ENCODE measurements at places on chromosomes 6 and 20. TPM values are rescaled to one million over a fixed set of nuclear protein-coding genes. Genes with fewer than 3 reads are reported as not detected.

LY6G6C gene
- total RNA-seq, result not detected

VWA7 gene
- 1.5 TPM for total RNA-seq

GRCh38 chr6:155171109-155171746 is 92.6 kb upstream of the CLDN20 start:
- H3K4me1 ChIP-seq, result peaks cover 2% of the 10 kb centered on the region
- DNase-seq, result no peak
- no peaks in the 10 kb centered on the region for H3K36me3 ChIP-seq
- no peaks in the 10 kb centered on the region for H3K27me3 ChIP-seq
- no peak overlapping the region for H3K4me3 ChIP-seq

TCFL5 gene
- total RNA-seq, result 15.6 TPM

MBOAT1 gene
- 19.6 TPM for total RNA-seq

- no peak for DNase-seq
- H3K36me3 ChIP-seq, result no peaks in the 10 kb centered on the region
- no peak overlapping the region for H3K27ac ChIP-seq
- no peak overlapping the region for H3K4me3 ChIP-seq
Measured at GRCh38 chr20:19840111-19840710, 82.2 kb downstream of the RIN2 start.

GRCh38 chr20:2834401-2835110 is 5.9 kb downstream of the PCED1A start:
- DNase-seq, result no peak
- H3K36me3 ChIP-seq, result no peaks in the 10 kb centered on the region
- no peaks in the 10 kb centered on the region for H3K4me1 ChIP-seq
- H3K27me3 ChIP-seq, result peaks cover 11% of the 10 kb centered on the region
- H3K27ac ChIP-seq, result no peak overlapping the region
- no peak overlapping the region for H3K4me3 ChIP-seq

DNA sequence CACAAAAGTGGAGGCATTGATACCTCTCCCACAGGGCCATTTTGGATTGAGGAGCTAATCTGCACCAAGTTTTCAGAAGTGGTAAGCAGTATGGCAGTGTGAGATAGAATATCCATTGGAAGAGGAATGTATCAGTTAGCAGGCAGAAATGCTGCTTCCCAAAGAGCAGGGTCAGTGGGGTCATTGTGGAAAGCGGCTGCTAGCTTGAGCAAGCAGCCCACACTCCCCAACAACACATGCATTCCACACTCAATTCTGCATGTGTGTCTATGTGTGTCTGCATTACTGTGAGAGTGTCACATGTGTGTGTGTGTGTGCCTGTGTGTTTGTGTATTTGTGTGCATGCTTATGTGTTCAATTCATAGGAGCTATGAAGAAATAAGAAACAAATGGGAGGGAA is 190.9 kb upstream of the FOXA2 start:
- H3K4me3 ChIP-seq, result no peak overlapping the region
- no peaks in the 10 kb centered on the region for H3K4me1 ChIP-seq
- no peak for DNase-seq
- H3K36me3 ChIP-seq, result no peaks in the 10 kb centered on the region

GRCh38 chr6:89297695-89298351 is 17.3 kb downstream of the GABRR2 start:
- H3K4me1 ChIP-seq, result no peaks in the 10 kb centered on the region
- H3K27me3 ChIP-seq, result no peaks in the 10 kb centered on the region
- H3K27ac ChIP-seq, result no peak overlapping the region
- no peak for DNase-seq
- H3K4me3 ChIP-seq, result no peak overlapping the region

DNA sequence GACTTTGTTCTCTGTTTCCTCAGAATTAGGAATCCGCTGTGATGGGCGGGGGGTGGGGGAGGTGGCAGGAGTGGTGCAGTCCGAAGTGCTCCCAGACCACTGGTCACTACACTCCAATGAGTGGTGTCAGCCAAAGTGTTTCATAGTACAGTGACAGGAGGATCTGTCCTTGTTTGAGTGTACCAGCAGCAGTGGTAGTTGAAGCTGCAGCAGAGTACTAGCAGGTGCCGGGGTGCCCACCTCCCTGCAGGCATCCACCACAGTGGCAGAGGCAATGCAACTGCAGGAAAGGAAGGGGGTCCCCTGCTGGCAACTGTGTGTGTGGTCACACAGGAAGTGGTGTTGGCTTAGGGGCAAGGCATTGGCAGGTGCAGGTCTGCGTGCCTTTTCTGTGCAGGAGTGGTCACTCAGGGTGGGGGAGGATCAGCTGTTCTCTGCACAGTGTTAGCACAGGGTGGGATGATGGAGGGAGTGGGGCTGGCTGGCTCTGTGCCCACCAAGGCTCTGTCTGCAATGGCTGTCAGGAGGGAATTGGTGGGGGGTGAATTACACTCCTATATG is 9.7 kb downstream of the HLA-DOB start:
- no peak overlapping the region for H3K27ac ChIP-seq
- H3K27me3 ChIP-seq, result no peaks in the 10 kb centered on the region
- H3K4me1 ChIP-seq, result no peaks in the 10 kb centered on the region
- no peak for DNase-seq

- H3K4me1 ChIP-seq, result peaks cover 3% of the 10 kb centered on the region
- no peaks in the 10 kb centered on the region for H3K27me3 ChIP-seq
- H3K36me3 ChIP-seq, result no peaks in the 10 kb centered on the region
Measured at GRCh38 chr6:101116337-101116736, 235.2 kb upstream of the ASCC3 start.
